ENCODE measurements at places on chromosomes 2 and 18.

GRCh38 chr2:169073963-169074751, 4.8 kb downstream of the DHRS9 start:
- DNase-seq, result no peak

- DNase-seq, result peak; percentile 91
Observed at GRCh38 chr2:197255543-197255942, 55.0 kb downstream of the ANKRD44 start.

- DNase-seq, result no peak
Observed at GRCh38 chr2:185738679-185739472, at the start of gene FSIP2. TSS of gene FSIP2 (plus strand) at chr2:185738804. CDS start at chr2:185738895, 91 bp downstream.

DNA sequence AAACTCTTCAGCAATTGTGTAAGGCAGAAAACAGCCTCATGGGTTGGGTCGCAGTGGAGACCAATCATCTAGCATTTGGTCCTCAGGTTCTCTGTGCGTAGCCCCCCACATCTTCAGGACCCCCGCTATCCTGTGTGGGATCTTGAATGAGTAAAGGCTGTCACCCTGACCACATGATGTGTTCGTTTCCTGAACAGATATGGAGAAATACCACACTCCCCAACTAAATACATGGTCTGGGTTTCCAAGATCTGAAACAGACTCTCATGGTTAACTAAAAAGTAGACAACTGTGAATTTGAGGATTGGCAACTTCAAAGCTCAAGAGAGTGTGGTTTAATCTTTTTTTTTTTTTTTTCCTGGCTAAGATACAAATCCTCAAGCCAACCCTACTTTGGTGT, 23.2 kb downstream of the DOCK10 start:
- no peak for DNase-seq

DNA sequence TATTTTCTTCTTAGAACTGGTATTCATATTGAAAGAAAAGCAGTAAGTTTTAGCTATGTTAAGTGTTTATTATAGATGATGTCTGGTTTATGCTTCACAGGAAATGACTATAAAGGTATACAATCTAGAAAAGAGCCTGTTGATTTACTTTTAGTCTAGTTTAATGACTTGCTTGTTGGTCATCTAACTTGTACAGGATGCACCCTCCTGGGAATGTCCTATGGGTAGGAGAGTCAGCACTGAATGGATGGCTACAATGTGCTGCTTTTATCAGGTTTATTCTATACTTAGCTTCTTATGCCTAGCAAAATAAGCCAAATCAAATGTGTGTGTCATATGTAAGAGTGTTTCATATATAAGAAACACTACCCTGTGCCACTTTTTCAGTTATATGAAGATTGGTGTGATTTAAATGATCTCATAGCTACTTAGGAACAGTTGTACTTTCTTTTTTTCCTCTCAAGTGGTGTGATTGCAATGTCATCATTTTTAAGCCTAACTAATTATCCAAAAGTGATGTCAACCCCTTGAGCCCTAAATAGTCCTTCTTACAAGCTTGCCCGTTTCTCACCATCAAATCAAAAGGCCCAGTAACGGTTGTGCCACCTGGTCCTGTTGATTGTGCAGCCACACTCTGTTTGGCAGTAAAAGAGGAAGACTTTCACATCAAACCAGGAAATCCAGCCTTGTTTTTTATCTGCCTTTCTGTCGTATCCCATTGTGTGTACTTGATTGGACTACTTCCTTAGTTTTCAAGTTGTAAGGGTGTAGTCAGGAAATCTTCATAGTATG, 176.0 kb downstream of the DIS3L2 start:
- DNase-seq, result peak; percentile 88

- no peak for DNase-seq
Observed at GRCh38 chr2:63422556-63422955, 165.7 kb downstream of the WDPCP start.

DNA sequence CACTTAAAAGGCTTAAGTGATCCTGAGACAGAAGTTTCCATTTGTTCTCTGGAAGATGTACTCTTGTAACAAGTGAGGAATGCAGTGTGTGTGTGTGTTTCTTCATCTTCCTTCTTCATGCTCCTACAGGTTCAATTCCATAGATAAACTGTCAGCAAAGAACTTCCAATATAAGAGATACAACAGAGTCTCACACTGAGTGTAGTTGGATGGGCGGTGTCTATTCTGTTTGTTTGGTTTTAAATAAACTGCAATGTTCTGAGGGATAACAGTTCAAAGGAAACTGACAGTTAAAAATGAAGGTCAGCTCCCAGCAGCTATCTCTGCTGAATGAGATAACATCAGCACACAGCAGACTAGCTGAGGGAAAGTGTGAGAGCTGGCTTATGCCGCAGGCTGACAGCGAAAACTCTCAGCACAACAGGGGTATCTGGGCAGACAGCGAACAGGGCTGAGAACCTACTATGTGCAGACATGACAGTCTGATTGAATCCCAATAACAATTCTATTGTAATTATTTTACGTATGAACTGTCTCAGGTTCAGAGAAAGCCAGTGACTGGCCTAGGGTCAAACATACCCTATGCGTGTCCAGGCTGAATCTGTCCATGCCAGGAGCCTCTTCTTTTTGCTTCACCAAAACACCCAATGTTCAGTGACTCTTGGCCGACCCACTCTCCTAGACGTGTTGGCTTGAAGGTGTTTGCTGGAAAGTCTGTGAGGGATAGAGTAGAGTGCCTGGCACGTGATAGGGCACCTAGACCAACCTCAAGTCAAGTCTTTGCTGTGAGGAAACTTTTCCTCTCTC, 201.9 kb upstream of the TRIB2 start:
- DNase-seq, result no peak

- peak; percentile 41 for DNase-seq
Observed at GRCh38 chr2:230913406-230914143, 11.5 kb downstream of the GPR55 start.
